ENCODE measurements at places on chromosomes 12 and 14.

- DNase-seq = no peak
These were observed 9.8 kb downstream of the CTDSP2 start for GRCh38 chr12:57836442-57837375.

DNA sequence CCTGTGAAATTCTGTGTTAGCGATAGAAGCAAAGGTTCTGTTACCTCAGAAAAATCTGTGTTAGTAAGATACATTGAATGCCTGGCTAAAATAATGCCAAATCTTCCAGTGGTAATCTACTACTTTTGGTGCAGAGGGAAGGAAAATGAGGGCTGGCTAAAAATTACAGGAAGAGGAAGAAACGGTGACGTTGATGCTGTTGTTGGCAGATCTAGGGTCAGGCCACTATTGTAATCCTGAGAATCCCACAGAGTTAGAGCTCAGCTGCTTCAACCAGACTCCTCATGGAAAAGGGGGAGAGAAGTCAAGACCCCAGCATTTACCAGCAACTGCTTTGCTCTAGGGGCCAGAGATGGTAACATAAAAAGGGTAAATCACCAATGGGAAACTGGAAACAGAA, 145.1 kb downstream of the PPM1H start:
- DNase-seq = no peak

DNA sequence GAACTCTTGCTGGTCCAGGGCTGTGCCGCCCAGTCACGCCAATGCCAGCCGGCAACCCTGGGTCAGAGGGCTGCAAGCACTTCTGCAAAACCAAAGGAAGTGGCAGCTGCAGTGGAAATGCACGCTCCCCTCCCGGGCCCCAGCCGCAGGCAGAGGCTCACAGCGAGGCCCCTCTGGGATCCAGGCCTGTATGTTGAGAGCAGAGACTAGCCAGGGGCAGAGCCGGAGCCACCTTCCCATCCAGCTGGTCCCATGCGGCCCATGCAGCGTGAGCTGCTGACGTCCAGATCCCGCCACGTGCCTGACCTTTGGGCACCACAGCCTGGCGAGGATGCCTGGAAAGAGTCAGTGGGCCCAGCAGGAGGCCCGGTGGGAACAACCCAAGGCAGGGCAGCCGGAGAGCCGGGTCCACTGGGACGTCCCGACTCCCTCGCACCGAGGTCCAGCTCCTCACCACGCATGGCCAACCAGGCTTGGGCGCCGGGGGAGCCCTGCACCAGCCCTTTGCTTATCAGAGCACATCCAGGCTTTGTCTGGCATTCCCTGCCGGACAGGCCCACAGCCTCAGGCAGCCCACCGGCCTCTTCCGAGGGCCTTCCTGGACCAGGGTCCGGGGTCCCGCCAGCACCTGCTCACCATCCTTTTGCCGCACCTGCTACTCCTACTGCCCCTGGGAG, 4.3 kb downstream of the GPR132 start:
- no peak for DNase-seq

DNA sequence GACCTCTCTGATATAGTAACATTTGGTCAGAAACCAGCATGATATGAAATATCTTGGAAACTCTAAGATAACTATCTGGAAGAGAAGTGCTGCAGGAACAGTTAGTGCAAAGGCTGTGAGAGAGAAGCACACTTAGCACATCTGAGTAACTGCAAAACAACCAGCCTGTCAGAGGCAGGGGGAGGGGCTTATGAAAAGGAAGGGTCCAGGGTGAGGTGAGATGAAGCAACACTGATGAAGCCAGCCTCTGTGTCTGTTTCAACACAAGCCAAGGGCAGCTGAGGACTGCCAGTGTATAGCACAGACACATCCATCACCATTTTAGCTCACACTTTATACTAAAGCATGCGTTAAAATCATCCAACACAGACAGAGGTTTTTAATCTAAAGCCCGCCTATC, 37.4 kb upstream of the OVCH1 start:
- no peak for DNase-seq

- DNase-seq = no peak
These were observed 225.0 kb downstream of the GXYLT1 start for GRCh38 chr12:41919526-41920261.
